Iris pigment epithelial cell (primary cell): ENCODE measurements at places on chromosomes 3 and 15.
A peak's percentile ranks its signal among the peaks of the same experiment; 100 is the strongest.

DNA sequence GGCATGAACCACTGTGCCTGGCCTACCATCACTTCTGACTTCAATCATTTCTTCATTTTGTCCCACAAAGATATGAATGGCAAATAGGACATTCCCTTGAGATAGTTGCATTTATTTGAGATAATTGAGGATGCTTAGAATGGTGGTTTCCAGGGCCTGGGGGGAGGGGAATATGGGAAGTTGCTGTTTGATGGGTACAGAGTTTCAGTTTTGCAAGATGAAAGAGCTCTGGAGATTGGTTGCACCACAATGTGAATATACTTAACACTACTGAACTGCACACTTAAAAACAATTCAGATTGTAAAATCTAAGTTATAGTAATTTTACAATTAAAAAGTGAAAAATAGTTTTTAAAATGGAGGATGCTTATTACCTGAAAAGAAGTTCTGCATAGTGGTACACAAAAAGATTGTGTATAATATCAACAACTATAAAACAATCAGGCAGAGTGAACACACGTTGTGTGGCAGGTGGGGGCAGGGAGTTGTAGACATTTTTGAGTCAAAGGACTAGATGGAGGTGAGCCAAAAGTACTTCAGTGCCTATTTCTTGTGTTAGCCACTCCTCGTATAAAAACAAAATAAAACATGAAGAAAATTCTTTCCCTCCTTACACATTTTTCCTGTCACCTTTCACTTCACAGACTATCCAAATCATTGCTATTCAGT lies 18.5 kb upstream of the RIOX2 start:
- no peak for DNase-seq

DNA sequence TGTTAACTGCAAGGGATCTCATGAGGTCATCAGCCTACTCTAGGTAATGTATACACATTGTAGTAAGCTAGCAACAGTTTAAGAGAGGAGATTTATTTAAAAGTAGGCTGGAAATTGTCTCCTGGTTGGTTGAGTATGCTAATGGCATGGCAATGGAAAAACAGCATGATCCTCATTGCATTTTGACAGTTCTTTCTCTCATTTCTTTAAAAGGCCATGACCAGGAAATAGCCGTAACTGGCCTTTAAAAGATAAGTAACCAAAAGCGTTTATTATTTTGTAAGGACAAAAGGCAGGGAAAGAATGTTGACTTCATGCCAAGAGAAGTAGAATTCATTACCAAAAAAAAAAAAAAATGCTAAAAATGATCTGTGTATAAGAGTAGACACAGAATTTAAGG lies 310.3 kb downstream of the FGF12 start:
- DNase-seq: no peak

DNA sequence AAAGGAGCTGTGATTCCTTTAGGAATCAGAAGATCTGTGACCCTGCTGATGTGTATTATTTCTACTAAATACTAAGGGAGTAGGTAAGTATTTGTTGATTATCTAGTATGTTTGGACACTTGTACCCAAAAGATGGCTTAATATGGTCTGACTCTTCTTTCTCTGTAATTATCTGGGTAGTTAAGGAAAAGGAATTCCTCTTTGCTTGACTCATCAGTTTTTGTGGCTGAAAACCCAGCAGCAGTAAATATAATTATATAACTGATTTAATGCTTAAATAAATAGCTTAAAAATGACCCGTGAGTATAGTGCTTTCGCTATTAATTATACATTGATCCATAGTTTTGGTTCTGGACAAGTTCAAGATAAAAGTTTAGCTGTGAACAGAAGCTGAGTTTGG lies 155.8 kb downstream of the LRTM1 start:
- DNase-seq: no peak

DNA sequence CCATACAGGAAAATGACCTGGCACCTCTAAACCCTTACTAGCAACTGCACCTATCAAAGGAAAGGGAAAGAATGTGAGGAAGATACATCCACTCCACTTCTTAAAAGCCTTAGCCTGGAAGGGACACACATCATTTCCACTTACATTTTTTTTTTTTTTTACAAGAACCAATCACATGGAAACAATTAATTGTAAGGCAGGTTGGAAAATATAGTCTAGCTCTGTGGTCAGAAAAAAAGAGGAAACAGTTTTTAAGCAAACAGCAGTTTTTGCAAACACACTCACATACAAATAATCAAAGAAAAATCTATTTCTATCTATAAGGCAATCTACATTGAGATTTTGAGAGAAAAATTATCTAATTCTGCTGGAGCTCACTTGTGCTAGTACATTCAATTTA lies 98.9 kb upstream of the SPRED1 start:
- DNase-seq: no peak

DNA sequence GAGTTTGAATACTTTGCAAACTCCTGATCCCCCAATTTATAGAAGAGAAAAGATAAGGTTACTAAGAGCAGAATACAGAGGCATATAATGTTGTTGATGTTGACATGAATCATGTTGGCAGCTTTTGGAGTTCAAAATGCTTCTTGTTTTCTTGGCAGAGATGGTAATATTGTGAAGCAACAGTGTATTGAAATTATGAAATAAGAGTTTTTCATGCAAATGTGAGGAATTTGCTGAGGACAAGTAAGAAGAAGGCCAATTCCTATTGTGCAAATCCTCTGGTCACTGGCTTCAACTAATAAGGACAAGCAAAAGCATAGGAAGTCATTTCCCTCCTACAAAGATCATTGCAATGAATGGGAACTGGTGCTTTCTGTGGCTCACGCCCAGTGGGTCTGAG lies 126.9 kb upstream of the CHL1 start:
- peak; percentile 5 for DNase-seq

- peak; percentile 52 for DNase-seq
These were observed 226.8 kb downstream of the TBC1D5 start for GRCh38 chr3:17515445-17516234.

GRCh38 chr3:17910922-17911321 lies 168.5 kb upstream of the TBC1D5 start:
- no peak for DNase-seq

GRCh38 chr15:27399241-27399640 lies 428.3 kb downstream of the GABRG3 start:
- no peak for DNase-seq

DNA sequence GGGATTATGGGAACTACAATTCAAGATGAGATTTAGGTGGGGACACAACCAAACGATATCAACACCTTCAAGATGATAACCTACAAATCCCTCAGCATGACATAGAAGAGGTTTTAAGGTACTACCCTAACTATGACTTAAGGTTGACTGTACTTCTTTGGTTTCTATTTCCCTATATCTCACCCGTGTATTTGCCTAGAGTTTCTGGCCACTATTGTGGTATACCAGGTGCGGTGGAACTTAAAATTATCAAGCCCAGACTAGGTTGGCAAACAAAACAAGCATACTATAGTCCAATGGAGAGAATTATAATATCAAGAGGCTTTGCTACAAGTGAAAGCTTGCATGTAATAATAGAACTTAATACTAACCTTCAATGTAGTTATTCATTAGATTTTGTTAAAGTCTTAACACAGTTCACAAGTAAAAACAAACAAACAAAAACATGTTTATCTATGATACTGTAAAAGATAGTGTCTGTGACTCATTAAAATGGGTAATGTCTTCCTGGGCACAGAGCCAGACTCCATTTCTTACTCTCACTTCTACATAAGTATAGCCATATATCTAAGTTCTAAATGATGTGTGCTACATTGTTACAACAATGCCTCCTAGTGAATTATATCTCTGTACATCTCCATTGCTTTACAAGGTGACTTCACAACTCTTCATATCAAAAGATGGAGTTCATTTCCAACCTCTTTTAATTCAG lies 479.1 kb downstream of the ZBBX start:
- peak; percentile 1 for DNase-seq

DNA sequence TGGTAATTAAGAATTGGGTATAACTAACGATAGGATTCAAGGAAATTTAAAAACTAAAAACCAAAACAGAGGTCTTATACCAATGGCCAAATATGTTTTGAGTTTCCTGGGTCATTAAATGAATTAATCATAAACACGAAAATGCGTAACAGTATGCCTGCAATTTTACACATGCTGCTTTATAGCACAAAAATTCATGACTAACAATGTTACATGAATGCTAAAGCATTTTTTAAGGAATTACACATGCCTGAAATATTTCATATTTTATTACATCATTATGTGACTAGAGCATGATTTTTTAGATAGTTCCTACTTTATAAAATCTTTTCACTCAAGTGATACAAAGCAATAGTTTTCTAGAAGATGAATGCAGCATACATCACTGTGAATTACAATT lies 74.7 kb downstream of the ZNF148 start:
- DNase-seq: peak; percentile 70

- DNase-seq: peak; percentile 89
These were observed 109.7 kb upstream of the GADL1 start for GRCh38 chr3:31004025-31004678.

DNA sequence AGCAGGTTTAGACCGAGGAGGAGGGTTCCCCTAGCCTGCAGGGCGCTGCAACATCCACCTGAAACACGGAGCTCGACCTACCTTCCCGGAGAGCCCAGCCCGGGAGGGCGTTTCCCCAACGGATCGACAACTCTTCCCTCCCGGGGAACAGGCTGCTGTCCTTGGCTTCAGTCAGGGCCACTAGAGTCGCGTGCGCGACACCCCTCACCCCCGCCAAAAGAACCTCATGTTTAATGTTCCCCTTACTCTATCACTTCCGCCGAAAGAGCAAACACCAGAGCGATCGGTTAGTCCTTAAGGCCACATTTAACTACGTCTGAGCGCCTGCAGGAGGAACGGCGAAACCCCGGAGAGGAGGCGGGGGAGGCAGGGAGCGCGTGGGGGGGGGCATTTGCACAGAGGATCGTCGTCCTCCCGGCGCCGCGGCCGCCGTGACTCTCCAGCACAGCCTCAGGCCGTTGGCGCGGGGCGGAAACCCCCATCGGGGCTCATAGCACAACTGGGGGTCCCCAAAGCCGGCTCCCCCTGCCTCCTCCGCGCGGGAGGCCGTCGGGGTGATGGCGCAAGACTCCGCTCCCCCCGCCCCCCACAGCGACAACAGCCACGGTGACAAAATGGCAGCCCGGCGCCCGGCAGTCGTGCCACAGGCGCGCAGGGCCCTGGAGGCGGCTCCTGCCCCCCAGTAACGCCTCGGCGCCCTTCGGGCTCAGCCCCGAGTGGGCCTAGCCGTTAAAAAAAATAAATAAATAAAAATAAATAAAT lies 3.2 kb downstream of the ANP32A start:
- DNase-seq: peak; percentile 73

DNA sequence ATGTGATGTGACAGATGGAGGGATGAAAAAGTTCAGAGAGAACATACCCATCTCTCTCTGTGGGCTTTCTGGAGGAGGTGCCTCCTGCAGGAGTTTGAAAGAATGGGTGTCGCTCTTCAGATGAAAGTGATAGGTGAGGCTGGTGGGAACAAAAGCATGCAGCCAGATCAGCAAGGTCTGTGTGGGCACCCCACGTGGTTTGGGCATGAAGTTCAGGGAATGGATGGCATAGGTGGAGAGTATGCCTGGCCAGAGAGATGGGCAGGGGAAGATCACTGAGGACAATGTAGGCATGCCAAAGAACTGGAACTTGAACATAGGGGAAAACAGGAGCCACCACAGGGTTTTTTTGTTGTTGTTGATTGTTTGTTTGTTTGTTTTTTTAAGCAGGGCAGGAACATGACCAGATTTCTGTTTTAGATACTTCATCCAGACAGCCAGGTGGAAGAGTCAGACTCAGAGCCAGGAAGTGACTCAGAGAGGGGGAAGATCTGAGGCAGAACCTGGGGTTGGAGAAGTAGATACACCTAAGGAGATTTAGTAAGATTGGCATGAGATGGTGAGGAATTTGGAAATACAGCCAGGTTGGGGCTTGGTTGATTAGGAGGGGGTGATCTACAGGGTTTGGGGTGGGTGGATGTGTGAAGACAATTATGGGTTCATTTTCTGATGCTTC lies 64.8 kb upstream of the CLSTN2 start:
- DNase-seq: no peak

GRCh38 chr15:31074321-31074720 lies 27.2 kb downstream of the TRPM1 start:
- no peak for DNase-seq

- DNase-seq: peak; percentile 37
These were observed 475 bp downstream of the SPSB4 start for GRCh38 chr3:141051443-141052200.

DNA sequence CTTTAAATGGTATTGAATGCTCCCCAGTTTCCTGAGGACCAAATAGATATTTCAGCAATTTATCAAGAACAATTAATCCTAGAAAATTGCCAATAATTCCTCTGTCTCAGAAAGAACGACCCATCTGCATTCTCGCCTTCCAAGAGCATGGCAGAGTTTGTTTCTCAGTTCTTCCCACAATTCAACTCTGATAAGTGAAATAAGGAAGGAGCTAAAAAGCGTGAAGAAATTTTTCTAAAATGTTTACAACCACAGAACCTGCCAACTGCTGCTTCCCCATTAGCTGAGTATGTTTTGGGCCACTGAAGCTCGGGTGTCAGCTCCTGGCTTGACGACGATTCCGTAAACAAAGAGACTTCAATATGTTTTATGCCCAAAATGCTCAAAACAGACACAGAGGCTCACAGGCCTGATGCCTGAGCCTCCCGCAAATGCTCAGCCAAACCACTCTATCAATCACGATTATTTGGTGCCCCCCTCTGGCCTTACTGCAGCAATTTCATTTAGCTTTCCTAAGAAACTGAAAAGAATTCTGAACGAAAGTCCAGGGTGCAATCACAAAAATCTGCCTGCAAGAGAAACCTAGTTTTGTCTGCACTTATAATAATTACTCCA lies 259.2 kb upstream of the CCDC54 start:
- peak; percentile 79 for DNase-seq

DNA sequence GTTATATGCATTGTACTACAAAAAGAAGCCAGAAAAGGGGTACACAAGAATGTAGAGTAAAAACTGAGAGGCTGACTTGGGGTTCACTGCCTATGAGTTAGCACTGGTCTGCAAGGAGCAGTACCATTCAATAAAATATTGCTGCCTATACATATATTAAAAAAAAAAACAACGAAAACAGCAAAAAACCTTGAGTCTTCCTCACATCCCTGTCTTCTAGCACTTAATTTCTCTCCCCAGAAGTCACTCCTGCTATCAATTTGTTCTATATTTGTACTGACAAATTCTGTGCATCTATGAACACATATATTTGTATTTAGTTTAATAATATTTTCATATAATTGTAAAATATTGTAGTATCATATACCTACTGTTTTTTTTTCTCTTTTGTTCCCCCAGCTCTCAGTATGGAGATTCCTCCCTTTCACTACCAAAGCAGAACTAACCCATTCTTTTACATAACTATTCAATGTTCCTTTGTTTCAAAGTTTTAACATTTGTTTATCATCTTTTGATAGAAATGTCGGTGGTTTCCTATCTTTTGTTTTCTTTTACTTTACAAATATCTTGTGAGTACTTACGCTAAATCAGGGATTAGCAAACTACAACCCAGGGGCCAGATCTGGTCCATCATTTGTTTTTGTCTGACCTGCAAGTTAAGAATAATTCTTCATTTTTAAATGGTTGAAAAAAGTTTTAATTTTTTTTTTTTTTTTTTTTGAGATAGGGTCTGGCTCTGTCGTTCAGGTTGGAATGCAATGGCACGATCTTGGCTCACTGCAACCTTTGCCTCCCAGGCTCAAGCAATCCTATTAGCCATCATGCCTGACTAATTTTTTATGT lies 14.8 kb upstream of the FEM1B start:
- DNase-seq: no peak
